ENCODE measurements at places on chromosomes 12 and 14.

DNA sequence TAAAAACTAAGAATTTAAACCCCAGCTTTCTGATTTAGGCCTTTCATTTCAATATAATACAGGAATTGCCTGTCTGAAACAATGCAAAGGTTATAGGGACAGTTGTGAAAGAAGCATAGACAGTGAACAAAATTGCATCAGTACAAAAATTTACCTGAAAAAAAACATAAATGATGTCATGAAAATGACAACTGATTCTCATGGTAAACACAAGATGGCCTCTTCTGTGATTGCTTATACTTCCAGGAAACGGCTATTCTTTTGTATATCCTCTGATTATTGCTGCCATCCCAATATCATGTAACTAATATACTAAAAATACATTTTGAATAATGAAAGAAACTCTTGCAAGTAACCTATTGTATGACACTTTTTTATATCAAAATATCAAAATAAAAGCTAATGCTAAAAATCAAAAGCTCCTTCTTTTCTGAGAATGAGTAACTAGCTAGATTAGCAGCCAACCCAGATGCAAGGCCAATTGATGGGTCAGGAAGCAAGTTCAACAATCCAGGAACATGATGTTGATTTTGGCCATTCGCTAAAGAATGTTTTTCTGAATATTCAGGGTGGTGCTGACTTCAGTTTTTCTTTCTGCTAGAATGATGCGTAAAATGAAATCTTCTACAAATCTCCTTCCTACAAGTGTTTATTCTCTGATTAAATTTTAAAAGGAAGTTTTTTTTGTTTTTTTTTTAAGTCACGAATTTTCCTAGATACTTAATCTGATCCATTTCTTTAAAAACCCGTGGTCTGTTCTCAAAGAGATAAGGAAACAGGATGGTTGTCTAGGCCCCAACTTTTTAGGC, 83.6 kb downstream of the ALX1 start:
- DNase-seq, result no peak

GRCh38 chr12:111803038-111803626, 36.4 kb downstream of the ALDH2 start:
- no peak for DNase-seq

DNA sequence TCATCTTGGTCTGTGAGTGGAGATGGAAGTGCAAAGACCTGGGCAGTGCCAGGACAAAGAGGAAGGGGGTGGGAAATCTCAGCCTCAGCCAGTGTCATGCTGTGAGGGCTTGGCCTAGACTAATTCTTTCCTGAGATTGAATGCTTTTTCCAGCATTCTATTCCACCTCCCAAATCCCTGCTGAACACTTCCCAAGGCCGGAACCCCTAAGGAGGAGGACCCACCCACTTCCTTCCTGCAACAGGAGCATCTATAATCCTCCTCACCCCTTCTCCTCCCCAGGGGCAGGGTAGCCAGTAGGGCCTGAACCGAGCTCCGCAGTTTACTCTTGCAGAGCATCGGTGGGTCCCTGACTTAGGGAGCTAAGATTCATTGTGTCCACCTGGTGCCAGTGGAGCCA, 3.2 kb downstream of the PLEKHD1 start:
- DNase-seq, result no peak

DNA sequence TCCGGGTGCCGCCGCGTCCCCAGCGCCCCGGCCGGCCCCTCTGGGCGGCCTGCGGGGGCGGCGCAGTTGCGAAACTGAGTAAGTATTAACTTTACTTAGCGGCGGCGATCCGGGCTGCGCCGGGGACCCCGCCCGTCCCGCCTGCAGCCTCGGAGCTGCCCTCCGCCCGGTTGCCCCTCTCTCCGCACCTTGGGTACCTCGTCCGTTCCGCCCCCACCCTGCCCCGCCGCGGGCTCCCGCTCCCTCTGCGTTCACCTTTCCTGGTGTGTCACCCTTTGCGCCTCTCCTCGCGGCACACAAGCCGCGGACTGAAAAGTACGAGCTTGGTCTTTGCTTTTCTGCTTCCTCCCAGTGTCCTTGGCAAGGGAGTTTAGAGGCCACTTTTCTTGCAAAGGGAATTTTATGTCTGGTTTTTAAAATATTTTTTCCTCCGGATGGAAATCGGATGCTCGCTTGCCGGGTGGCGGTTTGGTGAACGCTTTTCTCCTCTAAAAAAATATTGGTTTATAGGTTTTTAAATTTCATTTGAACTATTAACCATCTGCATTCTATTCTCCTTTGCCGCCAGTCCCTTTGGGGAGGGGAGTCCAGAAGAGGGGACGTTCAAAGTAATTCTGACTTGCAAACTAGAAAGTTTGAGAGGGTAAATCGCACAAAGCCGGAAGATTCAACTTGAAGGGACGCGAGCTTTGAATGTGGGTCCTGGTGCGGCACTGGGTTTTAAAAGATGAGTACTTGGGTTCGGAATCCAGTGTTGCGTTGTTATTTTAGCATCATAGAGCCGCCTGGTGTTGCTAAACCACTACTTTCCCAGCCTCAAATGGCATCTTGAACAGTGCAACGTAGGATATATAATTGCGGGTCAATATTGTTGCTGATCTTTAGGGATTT, 834 bp downstream of the RASSF8 start:
- DNase-seq, result no peak

GRCh38 chr12:80129895-80130530, 30.7 kb downstream of the OTOGL start:
- no peak for DNase-seq

- no peak for DNase-seq
Measured at GRCh38 chr12:5267603-5268423, 164.1 kb upstream of the NTF3 start.

DNA sequence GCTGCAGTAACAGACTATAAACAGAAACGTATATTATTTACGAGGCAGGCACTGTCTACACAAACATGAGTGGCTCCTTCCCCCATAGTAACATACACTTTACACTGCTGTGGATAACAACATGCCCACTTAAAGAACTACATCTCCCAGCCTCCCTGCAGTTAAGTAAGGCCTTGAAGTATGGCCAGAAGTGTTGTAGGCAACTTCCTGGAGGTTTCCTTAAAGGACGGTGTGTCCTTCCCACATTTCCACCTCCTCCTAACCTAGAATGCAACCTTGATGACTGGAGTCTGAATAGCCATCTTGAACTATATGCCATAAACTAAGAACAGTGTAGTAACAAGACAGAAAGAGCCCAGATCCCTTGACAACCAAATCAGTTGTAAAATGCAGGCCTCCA, 20.3 kb downstream of the MED13L start:
- no peak for DNase-seq

DNA sequence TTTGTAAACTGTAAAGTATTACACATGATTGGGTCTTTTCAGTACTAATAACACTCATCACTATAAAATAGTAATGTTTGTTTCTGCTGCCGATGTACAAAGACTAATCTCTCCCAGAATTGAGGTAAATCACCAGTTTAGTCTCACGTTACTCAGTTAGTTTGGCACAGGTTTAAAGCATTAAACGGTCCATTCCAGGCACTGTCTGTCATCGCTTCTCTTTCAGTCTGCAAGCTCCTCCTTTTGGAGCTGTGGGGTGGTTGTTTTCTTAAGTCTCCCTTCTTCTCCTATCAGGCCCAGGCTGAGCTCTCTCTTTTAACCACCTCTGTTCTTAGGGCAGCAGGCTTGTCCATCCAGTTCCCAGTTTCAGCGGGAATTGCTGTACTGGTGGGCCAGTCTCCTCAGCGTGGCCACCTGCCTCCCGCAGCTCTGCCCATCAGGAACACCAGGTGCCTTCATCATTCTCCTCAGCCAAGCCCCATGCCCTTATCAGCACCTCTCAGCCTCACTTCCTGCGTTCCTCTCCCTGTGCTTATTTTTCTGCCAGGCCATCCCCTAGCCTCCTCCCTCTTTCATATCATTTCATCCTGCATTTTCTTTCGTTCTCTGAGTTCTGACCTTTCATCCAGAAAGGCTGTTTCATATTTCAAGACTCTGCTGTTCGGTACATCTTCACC, 149.0 kb downstream of the TGFB3 start:
- no peak for DNase-seq
